ENCODE measurements at places on chromosomes 13 and 19.

DNA sequence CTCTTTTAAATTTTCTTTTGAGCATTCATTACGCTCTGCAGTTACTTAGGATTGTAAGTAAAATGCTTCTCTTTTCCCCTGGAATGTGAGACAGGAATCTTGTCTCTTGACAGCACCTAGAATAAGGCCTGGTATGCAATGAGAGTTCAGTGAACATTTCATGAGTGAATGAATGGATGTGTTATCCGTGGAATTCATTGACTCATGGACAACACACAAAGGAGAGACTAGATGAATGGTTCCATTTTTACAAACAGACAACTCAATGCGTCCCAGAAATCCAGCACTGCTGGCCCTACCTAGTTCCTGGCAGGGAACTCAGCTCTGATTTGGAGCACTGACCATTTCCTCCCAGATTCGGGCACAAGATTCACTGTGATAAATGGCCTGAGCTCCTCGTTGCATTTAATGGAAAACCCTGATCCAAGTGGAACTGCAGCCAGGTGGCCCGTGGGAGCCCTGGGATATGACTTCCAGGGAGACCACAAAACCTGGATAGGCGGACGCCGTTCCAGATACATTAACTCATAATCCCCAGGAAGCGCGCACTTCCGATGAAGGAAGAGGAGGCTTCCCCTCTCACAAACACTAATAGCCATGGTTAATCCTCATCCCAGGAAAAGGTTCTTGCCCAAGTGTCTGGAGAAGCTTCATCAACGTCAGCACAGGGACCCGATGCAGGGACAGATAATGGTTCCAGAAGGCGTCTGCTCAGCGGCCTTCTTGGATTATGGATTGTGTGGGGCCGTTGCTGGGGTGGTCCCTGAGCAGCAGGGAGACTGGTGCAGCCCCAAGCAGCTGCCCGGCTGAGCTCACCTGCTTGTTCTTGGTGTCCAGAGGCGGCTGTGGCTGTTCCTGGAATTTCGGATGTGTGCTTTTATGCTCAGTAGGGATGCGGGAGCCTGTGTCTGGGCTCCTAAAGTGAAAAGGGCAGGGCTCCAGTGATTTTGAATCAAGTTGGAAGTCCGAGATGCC, 211.1 kb upstream of the TSHZ3 start:
- DNase-seq, result no peak

- DNase-seq, result no peak
Observed at GRCh38 chr13:104847922-104848321, 1687.5 kb downstream of the EFNB2 start.

DNA sequence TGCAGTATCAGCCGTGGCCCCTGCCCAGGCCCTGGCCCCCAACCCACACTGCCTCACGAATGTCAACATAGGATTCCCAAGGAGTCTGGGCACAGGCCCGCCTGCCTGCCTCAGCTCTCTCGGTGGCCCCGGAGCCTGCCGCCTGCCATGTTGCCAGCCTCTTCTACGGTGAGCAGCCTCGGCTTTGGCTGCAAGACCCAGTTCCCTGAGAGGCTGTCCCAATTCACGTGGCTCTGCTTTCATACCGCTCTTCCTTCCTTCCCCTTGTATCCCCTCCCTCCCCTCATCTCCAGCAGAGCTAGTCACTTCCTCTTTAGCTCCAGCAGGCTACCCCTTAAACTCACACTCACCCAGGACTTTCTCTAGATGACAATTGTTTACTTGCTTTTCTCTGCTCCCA, 42.7 kb downstream of the SERP2 start:
- no peak for DNase-seq

DNA sequence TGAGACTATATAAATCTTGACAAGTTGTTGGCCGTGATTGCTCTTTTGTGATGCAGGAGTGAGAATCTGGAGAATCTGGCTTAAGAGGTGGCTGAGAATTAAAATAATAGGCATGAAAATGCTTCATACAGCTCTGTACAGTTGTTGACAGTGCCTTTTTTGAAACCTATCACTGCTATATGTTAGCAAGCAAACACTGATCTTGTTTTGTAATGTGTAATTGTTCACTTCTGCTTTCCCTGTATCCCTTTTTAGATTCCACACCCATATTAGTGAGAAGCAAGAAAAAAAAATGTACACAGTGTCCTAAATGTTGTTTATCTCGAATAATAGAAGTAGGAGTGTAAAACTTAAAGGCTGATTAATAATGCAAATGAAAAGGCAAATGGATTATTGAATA, 31.1 kb downstream of the ITM2B start:
- no peak for DNase-seq

GRCh38 chr19:41297628-41298347, 12.2 kb upstream of the CCDC97 start:
- no peak for DNase-seq

GRCh38 chr19:3474010-3474409, 6.3 kb downstream of the SMIM24 start:
- DNase-seq, result no peak

GRCh38 chr19:15488489-15489226, 9.4 kb upstream of the PGLYRP2 start:
- DNase-seq, result no peak

- DNase-seq, result no peak
Observed at GRCh38 chr13:50144246-50145160, 129.3 kb downstream of the KCNRG start.

DNA sequence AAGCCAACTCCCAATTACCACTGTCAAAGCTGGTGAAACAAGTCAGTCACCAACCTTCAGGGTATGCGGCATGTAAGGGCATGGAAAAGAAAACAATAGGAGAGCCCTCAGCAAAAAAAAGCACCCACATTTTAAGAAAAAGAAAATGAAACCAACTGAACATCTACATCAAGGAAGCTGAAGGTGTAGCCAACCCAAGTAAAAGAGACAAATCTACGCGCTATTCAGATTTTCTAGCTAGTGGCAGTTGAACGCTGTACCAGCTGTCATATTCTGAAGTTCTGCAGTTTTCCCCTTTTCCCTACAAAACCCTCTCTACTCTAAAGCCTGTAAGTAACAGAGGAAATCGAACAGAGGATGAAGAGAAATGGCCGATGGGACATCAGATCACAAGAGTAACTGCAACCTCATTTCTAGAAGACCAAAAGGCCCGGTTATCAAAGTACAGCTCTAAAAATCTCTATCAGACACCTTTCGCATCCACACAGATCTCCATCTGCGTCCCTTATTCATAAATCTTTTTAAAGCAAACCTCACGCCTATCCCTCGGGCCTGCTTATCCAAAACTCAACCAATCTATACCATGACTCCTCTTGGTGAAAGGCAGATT, 1.4 kb downstream of the MYCBP2 start:
- no peak for DNase-seq

DNA sequence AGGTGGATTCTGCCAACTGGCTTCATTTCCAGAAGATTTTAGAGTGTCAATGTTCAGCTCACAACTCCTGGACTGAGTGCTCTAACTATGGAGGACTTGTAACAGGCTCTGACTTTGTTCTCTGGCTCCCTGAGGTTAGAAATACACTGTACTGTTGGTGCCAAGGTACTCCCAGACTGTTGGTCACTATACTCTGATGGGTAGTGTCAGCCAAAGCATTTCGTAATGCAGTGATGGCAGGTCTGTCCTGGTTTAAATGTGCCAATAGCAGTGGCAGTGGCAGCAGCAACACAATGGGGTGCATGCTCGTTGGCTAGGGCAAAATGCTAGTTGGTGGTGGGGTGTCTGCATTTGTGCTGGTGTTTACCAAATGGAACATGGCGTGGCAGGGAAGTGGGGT, 472.2 kb downstream of the TDRD3 start:
- no peak for DNase-seq

- DNase-seq, result no peak
Observed at GRCh38 chr19:56083668-56084067, 37.4 kb downstream of the ZNF787 start.

DNA sequence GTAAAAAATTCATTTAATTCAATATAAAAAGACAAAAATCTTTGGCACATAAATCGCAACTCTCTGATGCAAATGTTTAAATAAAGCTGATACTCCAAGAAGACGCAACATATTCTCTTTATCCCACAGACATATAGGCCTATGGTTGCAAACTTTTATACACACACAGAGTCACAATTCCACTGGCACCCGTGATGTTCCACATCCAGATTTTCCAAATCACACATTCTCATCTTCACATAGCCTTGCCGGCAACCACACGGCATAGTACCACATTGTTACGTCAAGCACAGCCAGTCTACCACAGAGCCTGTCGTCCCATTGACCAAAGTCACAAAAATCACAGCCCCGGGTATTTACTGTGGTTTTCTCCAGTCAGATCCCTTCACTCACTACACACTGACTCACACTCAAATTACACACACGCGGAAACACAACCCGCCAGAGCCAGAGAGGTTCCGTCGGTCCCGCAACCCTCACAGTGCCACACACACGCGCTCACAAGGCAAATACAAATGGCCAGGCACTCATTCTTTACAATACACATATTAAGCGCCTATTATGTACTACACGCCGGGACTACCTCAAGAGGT, 546 bp upstream of the ZNF546 start:
- no peak for DNase-seq

DNA sequence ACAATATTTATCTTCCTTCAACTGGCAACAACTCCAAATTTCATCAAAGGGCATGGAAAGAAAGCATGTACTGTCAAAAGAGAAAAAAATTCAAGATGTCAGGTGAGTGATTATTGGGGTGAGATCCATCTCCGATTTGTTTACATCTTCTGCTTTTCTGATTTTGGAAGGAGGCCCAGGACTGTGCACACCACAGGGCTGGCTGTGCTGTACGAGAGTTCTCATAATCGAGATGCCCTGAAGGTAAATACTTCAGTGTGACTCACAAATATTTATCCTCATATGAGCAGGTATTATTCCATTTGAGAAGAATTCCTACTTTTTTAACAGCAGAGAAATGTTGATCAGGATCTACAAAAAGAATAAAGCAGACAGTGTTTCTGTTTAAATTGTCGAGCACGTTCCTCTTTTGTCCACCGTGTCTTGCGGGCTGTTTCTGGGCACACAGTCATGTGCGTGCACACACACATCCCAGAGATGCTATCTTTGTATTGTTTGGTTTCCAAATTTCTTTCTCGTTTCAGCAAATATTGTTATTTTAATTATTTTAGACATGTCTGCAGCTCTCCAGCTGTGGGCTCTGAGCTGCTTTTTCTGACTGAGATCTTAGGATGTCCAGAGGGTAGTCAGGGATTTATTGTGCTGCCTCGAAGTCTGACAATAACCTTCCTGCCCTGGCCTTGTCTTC, 103.8 kb downstream of the KL start:
- no peak for DNase-seq

GRCh38 chr19:13309864-13310263, 159.7 kb downstream of the IER2 start:
- DNase-seq, result no peak

DNA sequence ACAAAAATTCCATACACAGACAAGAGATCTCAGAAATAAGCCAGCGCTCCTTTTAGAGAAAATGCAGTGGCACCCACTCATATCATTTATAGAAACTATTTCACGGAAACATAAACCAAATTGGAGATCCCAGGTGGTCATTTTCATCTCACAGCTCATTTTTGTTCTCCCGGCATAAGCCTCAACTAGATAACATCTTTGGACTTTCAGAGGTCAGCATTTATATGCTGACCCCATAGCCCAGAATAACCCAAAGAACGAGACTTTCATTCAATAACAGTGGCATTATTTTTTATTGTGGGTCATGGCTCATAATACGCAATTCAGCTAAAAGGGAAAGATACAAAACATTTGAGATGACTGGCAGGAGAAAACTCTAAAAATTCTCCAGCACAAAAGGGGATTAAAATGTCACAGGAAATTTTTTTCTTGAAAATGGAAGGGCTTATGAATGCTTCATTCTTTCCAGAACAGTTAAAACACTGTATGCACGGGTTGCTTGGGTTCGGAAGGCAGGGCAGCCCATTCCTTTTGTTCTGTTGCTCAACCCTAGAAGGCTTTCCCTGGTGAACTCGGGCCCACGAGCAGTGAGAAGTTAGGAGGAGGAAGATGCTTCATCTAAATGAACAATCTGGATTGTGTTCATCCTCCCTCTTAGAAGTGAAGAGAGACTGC, 24.0 kb downstream of the STARD13 start:
- no peak for DNase-seq

- DNase-seq, result no peak
Observed at GRCh38 chr19:15820646-15821045, 5.2 kb upstream of the OR10H1 start.

DNA sequence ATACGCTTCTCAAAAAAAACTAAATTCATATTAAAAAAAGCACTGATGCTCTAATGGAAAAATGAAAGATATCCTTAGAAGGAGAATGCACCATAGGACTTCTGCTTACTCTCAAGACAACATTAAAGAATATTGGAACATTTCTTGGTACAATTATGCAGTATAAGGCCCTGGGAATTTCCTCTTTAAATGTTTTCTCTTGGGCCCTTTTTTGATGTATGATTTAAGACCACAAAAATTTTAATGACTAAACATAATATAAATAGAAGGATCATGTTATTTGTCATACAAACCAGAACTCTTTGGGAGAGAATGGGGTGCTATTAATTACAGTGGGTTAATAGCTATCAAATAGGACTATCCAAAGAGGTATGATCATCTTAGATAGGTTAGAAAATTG, 403.7 kb downstream of the FGF14 start:
- DNase-seq, result no peak

DNA sequence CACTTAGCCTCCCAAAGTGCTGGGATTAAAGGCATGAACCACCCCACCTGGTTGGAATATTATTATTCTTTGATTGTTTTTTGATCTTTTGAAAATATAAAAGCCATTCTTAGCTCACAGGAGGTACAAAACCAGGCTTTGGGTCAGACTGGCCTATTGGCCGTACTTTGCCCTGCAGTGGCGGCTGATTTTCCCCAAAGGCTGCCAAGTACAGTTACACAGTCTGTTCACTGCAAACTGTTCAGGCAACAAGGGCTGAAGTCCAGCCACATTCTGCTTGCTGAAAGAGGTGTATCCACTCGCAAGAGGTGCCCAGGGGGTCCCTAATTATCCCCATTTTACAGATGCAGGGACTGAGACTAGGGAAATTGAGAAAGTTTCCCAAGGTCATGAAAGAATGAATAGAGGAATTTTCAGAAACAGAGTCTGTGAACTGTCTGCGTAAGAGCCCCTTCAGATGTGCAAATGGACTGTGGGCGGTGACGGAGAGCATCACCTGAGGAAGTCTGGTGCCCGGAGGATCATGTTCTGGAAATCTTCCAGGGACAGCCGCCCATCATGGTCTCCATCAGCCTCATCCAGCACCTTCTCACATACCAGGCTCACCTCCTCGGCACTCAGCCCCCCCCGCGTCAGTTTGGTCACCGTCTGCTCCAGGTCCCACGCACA, 9.0 kb downstream of the CIB3 start:
- DNase-seq, result no peak

GRCh38 chr19:43306097-43306496, 36.8 kb upstream of the PSG9 start:
- DNase-seq, result no peak

DNA sequence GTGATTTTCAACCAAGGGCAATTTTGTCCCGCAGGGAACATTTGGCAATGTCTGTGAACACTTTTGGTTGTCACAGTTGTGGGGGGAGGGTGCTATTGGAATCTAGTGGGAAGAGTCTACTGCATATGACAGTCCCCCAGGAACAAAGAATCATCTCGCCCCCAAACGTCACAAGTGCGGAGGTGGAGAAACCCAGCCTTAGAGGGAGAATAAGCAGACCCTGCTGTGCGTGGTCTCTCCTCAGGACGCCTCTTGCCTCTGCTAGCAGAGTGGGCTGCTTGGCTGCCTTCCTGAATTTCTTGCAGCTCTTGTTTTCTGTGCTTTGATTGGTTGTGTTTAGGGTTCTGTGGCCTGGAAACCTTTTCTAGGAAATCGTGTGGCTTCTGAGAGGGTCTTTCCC, 42.5 kb downstream of the NFIX start:
- DNase-seq, result no peak

- no peak for DNase-seq
Observed at GRCh38 chr19:18453269-18454024, 15.5 kb upstream of the ISYNA1 start.

All from left renal pelvis (tissue), 4 donors.